PC-3 (cell line): ENCODE measurements at places on chromosomes 6 and 20.
A peak's percentile ranks its signal among the peaks of the same experiment; 100 is the strongest.

DNA sequence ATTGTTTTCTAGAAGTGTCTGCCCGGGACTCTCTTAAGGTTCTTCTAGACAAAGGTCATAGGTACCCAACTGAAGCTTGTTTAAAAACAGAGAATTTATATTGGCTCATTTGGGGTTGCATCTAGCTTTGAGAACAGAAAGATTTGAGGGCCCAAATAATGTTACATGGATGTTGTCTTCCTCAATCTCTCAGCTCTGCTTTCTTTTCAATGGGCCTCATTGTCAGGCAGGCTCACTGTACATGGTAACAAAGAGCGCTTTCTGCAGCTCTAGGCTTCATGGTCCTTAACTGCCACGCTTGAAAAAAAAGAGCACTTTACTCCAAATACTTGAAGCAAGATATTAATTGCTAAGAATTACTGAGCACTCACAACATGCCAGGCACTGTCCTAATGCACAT, 22.2 kb downstream of the NHLRC1 start:
- no peaks in the 10 kb centered on the region for H3K4me1 ChIP-seq
- no peaks in the 10 kb centered on the region for H3K36me3 ChIP-seq
- no peaks in the 10 kb centered on the region for H3K27me3 ChIP-seq
- H3K4me3 ChIP-seq = no peak overlapping the region
- no peak overlapping the region for H3K27ac ChIP-seq

- H3K27me3 ChIP-seq = no peaks in the 10 kb centered on the region
- DNase-seq = peak; percentile 91
- H3K4me1 ChIP-seq = peaks cover 47% of the 10 kb centered on the region
- H3K27ac ChIP-seq = peak overlapping the region; percentile 100
Observed at GRCh38 chr6:105326833-105327770, 75.8 kb downstream of the PREP start.

DNA sequence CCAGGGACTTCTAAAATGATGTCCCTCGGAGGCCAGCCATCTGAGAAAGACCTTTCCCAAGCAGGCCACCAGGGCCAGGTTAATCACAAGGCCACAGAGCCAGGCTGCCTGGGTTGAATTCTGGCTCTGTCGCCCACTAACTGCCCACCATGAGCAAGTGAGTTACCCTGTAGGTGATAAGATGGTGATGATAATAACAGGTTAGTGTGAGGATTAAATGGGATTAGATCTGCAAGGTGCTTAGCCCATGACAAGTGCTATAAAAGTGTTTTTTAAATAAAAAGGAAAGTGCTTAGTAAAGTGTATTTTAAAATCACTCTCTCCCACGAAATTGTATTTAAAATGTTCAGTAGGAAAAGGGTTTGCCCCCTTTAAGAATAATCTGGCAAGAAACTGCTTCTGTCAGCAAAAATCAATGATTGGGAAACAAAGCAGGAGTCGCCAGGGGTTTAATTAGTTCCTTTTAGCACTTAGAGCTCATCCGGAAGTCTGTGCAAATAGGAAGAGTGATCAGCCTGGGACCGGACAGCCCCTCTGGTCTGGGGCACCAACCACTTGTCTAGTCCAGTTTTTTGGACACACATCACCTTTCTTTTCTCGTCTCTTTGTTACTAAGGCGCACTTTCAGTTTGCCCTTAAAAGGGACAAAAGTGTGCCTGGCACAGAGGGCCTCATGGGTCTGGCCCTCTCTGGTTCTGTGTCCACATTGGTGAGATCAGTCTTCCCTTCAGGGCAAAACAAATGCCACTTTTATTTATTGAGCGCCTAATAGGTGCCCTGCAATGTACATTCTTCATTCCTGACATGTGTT, 150.4 kb downstream of the GRM4 start:
- no peak for DNase-seq
- no peak overlapping the region for H3K27ac ChIP-seq
- no peak overlapping the region for H3K4me3 ChIP-seq
- H3K4me1 ChIP-seq = no peaks in the 10 kb centered on the region
- H3K36me3 ChIP-seq = no peaks in the 10 kb centered on the region

DNA sequence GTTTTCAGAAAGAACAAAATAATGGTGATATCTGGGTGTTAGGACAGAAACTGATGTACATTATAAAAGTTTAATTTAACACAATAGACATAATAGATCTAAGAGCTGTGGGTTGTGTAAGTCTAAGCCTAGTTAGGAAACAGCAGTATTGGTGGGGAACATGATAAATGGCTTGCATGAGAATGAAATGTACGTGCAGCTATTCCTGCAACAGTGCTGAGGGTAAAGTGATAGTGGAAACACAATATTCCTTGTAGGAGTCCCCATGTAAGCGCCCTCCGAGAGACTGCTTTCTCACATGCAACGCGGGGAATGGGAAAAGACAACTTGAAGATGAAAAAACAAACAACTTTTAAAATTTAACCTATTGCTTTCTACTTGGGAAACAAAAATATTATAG, 96.6 kb upstream of the TRAF3IP2 start:
- no peak overlapping the region for H3K27ac ChIP-seq
- DNase-seq = no peak
- no peaks in the 10 kb centered on the region for H3K4me1 ChIP-seq
